Stimulated activated CD4-positive, alpha-beta T cell treated with anti-CD3 and anti-CD28 coated beads, Interleukin-2, amount 100 ng/mL, for 24 hours (primary cell): ENCODE measurements at places on chromosomes 7 and 10.

- DNase-seq: no peak
Measured at GRCh38 chr7:119556436-119556835, 716.5 kb upstream of the KCND2 start.

GRCh38 chr10:95429639-95430038 lies 131.5 kb downstream of the SORBS1 start:
- DNase-seq: no peak

DNA sequence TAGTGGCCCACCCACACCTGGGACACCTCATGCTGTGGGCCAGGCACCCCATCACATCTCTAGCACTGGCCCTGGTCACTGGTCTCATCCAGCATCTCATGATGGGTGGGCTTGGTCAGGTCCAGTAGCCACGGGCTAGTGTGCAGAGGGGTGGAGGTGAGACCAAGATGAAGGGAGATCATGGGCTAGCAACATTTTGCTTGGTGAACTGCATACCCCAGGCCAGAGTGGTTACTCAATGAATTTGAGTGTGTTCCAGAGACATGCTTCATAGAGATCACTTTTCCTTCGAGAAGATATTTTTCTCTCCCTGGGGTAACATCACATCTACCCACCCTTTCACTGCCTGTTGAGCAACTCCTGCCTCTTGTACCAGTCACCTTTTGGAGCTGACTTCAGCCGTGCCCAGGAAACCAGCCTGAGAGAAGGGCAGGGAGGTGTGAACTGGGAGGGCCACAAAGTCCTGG lies 44.2 kb downstream of the MINDY4 start:
- DNase-seq: no peak

GRCh38 chr7:26337232-26337865 lies 45.7 kb downstream of the SNX10 start:
- no peak for DNase-seq

GRCh38 chr7:86282014-86282682 lies 361.6 kb upstream of the GRM3 start:
- DNase-seq: no peak

- no peak for DNase-seq
Measured at GRCh38 chr7:13091974-13092707, 404.7 kb downstream of the ARL4A start.

GRCh38 chr7:135337977-135338550 lies 104.4 kb downstream of the STRA8 start:
- no peak for DNase-seq

DNA sequence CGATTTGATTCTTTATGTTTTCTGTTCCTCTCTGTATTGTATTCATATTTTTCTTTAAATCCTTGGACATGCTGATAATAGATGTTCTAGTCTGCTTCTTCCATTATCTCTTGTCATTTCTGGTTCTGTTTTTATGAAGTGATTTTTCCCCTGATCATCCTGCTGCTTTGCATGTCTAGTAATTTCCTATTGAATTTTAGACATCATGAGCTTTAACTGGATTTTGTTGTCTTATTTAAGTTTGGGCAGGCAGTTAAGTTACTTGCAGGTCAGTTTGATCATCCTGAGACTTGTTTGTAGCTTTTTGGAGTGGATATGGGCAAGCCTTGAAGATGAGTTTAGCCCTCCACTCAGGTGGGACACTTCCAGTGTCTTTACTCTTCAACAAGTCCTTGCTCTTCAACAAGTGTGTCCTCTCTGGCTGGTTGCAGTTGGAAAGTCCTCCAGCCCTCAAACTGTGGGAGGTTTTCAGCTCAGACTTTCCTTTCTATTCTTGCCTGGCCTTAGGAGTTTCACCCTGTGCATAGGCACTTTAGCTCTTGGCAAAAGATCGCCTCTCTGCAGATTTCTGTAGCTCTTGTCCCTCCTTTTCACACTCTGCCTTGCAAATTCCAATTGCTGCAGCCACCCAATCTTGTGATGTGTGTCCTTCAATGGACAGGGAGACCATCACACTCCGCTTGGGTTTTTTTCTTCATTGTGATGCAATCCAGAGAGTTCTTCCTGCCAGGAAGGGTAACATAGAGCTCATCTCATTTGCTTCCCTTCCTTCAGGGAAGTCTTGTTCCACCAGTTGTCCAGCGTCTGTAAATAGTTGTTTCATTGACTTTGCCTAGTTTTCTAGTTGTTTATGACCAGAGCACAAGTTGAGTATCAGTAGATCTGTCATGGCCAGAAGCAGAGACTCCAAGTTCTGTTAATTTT lies 197.2 kb upstream of the SH2B2 start:
- DNase-seq: no peak

DNA sequence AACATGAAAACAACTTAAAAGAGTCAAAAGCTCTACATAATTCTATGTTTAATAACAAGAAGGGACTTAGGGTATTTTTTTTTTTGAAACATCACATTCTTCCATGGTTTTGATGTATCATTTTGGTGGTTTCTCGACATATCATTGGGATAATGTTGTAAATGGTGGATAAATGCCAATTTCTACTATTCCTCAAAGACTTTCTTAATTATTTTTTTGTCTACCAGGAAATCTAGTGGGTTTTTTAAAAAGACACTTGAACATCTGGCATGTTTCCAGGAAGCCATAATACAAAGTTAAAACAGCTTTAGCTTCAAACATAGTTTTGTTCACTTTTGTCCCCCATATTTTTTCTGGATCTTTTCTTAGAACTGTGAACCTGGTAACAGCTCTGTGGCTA lies 200.4 kb downstream of the DKK1 start:
- no peak for DNase-seq

- no peak for DNase-seq
Measured at GRCh38 chr10:125091891-125092290, 68.5 kb downstream of the CTBP2 start.

DNA sequence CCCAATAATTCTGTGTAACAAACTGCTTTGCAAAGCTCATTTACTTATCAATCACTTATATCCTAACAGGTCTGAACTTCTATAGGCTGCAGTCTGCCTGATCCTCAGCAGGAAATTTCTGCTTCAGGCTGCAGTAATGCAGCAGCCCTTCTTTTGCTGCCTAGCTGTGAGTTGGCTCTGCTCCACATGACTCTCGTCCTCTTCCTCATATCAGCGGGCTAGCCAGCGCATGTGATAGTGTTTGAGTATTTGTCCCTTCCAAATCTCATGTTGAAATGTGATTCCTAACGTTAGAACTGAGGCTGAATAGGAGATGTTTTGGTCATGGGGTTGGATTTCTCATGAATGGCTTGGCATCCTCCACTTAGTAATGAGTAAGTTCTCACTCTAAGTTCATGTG lies 387.8 kb downstream of the SEMA3D start:
- no peak for DNase-seq

- no peak for DNase-seq
Measured at GRCh38 chr7:4771737-4772136, 3.7 kb upstream of the AP5Z1 start.

- no peak for DNase-seq
Measured at GRCh38 chr7:2276107-2276506, 34.1 kb downstream of the NUDT1 start.

GRCh38 chr7:1927937-1928644 lies 258.0 kb downstream of the ELFN1 start:
- no peak for DNase-seq

DNA sequence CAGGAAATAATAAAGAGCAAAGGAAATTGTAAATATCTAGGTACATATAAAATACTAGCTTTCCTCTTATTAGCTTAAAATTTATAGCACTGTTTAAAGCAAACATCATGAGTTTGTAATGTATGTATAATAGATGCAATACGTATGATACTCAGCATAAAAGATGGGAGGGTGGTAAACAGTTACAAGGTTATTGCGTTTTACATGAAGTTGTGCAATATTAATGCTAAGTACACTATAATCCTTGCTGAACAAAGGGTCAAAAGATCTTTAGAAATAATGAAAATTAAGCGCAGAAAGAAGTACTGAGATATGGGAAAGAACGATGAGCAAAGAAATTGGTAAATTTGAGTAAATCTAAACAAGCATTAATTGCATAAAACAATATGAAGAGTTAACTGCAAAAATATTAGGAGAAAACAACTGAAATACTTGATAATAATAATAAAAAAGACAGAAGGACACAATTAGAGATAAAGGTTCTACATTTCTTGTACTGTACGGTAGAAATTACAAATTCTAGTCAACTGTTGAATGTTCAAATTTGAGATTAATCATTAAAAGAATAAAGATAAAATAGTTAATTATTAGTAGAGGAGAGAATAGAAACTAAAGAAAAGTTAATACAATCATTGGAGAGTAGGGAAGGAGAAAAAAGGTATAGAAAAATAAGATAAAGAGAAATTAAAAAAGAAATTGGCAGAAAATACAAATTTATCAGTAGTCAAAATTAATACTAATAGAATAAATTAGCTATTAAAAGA lies 17.9 kb downstream of the C10orf67 start:
- DNase-seq: no peak

- DNase-seq: no peak
Measured at GRCh38 chr7:72222136-72222535, 190.0 kb downstream of the CALN1 start.

DNA sequence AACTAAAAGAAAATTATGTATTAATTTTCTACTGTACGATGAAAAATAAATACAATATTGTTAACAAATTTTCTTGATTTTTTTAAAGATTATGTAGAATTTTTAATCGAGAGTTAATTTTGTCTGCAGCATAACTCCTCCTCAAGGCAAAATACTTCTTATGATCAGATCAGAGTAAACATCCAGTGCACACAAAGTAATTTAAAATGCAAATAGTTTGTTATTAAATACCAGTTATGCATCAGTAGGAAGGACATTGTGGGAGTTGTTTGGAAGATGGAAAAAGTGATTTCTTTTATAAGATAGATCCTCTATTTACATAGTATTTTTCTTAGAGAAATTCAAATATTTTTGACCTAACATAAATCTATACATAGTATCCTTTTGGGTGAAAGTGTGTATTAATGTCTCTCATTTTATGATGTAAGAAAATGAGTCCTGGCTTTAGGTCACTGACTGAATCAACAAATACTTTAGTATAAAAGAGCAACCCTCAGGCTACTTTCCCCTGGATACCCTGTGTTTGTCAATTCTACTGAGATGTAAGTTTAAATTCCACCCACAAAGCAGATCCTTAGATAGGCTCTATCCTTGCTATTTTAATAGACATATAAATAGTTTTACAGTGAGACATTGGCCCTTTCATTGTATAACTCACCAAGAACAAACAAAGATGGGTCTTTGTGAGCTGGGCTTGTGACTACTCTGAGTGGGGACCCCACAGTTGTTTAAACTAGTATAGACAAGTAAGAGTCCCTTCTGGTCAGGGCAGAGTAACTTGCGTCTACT lies 1133.7 kb downstream of the GATA3 start:
- DNase-seq: no peak

GRCh38 chr7:53013925-53014324 lies 21.5 kb upstream of the POM121L12 start:
- no peak for DNase-seq

DNA sequence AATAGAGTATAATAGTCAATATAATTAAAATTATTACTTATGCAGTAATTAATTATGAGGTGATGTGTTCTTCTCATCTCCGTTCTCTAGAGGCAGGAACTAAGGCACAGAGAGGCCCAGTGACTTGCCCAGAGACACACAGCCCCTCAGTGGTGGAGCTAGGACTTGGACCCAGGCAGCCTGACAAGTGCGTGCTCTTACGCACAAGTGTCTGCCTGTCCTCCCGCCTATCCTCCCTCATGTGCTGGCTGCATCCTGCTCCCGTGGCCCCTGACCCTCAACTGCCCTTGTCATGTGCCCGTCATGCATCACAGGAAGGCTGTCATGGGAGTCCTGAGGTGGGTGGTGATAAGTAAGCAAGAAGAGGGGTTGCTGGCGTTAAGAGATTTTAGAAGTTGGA lies 14.3 kb downstream of the IL2RA start:
- no peak for DNase-seq

DNA sequence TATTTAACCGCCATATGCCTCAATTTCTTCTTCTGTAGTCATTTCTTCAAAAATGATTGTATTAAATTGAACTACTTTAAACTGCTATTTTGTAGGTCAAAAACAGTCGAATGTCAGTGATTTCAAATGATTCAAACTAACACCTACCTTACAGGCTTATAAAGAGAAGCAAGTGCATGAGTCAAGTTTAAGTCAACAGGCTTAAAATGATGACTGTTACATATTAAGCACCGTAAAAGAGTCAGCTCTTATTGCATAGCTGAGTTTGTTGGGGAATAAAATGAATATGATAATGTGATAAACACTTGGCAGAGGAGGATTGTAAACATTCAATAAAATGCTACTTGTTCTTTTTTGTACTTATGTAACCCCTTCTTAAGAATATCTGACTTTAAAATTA lies 90.1 kb upstream of the ANKRD1 start:
- DNase-seq: no peak

DNA sequence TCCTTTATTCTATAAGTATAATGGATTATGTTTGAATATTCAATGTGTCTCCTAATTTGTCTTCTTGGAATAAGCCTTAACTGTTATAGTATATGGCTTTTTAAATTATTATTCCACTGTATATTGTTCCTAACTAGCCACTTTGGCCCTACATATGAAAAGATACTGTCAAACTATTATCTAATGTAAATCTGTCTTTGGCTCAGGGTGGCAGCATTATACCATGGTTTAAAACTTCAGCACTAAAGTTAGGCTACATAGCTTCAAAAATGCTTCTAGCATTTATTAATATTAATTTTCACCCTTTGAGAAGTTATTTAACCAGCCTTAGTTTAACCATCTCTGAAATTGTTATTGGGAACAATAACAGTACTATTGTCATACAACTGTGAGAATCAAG lies 543.1 kb upstream of the MBL2 start:
- no peak for DNase-seq

- no peak for DNase-seq
Measured at GRCh38 chr10:103491729-103492364, 1.7 kb upstream of the NEURL1 start.

GRCh38 chr7:24029068-24029467 lies 254.9 kb upstream of the NPY start:
- DNase-seq: no peak

DNA sequence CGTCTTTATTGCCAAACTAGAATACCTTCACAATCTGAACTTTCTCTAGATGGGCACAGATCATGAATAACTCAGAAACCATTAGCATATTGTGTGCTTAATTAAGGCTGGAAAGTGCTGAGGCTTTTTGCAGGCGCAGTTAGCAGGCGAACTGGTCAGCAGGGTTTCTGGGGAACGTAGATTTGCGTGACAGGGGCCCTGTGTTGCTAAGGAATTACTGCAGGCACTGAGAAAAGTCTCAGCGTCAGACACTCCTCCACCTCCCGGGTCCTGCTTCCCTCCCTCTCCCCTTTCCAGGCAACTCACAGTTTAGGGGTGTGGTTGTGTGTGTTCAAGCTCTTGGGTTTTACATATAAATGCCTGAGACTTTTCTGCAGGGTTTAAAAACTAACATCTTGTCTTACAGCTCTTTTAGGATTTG lies 2.2 kb downstream of the MAP3K8 start:
- peak; percentile 24 for DNase-seq

DNA sequence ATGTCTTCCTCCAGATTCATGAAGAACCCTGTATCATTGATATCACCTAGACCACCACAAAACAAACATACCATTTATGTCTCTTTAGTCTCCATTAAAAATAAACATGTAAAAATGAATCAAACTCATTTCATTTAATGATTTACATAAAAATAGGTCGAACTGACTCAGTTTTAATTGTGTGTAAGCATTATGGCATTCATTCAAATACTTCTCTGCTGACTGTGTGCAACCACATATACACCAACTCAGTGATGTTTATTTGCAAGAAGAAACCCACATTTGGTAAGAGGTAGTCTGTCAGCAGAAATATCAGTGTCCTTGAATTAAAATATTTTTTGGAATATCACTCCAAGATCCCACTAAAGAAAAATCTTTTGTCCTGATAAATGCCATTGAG lies 30.5 kb downstream of the ABCB1 start:
- DNase-seq: no peak
